CD4-positive, alpha-beta T cell treated with Interleukin-2 at 100 ng/mL for 4 hours (primary cell): ENCODE measurements at places on chromosomes 12 and 14.

- no peak for DNase-seq
Measured at GRCh38 chr12:15118955-15119354, 102.3 kb downstream of the RERG start.

DNA sequence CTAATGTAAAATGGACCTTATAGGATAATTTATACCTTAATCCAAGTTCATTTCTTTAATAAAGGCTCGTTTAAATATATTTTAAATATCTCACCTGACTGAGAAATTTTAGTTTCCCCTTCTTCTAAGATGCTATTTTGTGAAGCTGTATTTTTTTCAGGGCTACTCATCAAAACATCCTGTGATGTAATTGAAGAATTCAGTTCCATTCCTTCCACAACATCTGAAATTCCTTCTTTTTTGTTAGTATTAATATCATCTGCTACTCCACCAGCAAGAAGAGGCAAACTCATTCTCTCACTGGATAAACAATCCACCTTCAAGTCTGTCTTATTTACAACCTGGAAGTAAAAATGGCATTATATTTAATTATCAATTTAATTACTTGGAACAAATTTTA lies 22.5 kb downstream of the LGALS3 start:
- no peak for DNase-seq

DNA sequence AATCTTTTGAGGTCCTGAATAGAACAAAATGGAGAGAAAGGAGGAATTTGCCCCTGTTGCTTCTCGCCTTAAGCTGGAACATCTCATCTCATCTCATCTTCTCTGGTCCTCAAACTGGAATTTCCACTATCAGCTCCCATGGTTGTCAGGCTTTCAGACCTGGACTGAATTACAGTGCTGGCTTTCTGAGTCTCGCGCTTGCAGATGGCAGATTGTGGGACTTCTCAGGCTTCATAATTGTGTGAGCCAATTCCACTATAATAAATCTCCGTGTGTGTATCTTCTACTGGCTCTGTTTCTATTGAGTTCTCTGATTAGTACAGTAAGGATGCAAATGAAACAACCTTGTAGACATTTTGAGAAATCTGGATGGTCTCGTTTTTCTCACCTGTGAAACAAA lies 199.0 kb downstream of the TMEM117 start:
- DNase-seq = no peak

DNA sequence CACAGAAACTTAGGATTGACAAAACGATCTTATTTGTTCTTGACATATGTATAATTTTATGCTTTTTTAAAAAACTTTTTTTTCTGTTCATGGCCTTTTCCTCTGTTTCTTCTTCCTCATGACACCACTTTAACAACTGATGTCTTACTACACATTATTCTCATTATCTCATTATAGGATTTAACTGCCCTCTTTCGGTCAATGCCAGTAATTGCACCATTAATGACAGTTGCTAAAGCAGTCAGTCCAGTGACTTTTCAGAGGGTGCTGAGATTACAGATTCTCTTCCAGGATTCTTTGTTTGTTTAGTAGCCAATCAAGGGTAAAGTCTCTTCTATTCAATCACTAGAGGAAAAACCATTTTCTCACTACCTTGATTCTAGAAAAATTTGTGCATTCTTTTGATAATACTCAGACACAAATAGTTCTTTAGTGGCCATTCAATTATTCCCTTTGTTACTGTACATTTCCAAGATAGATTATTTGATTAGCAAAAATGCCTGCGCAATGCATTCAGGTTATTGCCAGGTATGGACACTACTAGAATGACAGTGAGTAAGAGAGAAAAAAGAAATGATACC lies 50.1 kb downstream of the KLRG1 start:
- DNase-seq = peak; percentile 83

GRCh38 chr14:89674936-89675335 lies 257.9 kb upstream of the FOXN3 start:
- no peak for DNase-seq

DNA sequence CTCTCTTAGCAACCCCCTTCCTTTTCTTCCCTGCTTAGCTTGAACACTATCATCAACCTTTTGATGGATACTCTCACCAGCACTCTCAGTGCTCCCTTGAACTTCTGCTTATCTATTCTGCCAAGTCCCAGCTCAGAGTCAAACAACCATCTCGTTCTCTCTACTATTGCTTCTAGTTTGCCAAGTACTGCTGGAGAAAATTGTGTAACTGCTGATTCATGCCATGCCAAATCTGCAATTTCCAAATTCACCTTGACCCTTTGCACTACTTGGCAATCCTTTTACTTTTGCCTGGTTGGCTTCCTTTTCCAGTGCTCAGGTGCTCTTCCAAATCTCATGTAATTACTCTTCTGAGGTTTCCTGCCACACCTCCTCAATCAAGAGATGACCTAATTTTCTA lies 2.8 kb upstream of the CCDC196 start:
- no peak for DNase-seq
